HFF-Myc (cell line): ENCODE measurements at places on chromosomes 1 and 21.

- DNase-seq: no peak
Measured at GRCh38 chr1:3743421-3743820, 8.8 kb upstream of the CCDC27 start.

DNA sequence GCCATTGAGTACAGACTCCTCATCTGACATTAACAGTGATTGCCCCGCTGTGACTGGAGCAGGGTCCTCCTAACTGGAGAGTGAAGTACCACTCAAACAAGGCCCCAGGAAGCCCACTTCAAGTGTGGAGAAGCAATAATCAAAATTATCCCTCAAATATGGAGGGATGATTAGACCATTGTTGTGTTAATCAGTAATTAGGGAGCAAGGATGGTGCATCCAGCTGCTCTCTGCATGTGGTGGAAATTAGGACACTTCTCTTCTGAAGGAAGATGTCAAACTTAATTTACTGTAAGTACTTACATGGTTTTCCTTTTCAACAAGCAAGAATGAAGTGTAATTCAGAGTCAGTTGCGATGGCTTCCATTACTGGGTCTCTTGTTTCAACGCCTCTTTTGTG, 3.4 kb upstream of the ZP4 start:
- DNase-seq: no peak

- no peak for DNase-seq
Measured at GRCh38 chr1:170670802-170671628, 7.1 kb downstream of the PRRX1 start.

DNA sequence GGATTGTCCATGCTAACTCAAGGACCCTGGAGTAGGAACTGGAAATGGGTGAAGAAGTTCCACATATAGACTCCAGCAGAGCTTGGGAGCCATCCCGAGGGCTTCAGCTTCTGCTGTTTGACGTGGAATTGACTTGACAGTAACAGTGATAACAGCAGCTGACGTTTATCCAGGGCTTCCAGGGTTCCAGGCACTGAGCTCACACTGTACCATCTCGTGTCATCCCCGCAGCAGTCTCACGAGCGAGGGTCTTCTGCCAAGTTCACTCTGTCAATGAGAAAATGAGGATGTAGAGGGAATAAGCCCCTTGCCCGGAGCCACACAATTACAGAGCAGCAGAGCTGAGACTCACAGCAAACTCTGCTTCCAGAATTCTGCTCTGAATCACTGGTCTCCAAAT, 447.7 kb downstream of the SIPA1L2 start:
- no peak for DNase-seq

GRCh38 chr1:12454406-12455391, 163.3 kb downstream of the DHRS3 start:
- DNase-seq: no peak

GRCh38 chr1:156571261-156571852, 1.0 kb downstream of the IQGAP3 start:
- peak; percentile 91 for DNase-seq

DNA sequence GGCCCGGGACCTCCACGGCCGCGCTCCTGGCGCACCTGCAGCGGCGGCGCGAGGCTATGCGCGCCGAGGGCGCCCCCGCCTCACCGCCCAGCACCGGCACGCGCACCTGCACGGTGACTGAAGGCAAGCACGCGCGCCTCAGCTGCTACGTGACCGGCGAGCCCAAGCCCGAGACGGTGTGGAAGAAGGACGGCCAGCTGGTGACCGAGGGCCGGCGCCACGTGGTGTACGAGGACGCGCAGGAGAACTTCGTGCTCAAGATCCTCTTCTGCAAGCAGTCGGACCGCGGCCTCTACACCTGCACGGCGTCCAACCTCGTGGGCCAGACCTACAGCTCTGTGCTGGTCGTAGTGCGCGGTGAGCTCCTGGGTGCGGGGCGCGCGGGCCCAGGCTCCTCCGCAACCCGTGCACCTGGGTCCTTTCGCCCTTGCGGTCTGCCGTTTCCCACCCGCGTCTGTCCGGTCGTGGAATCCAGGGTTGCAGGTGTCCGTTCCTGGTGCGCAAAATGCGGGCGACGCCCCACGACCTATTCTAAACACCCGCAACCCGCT, 4.6 kb downstream of the OBSCN start:
- DNase-seq: no peak
